ENCODE measurements at places on chromosomes 13 and 19. TPM values are rescaled to one million over a fixed set of nuclear protein-coding genes. Genes with fewer than 3 reads are reported as not detected.

- DNase-seq: no peak
Measured at GRCh38 chr19:43438291-43439031, 23.8 kb downstream of the TEX101 start.

- DNase-seq: no peak
Measured at GRCh38 chr19:45515807-45516401, 8.6 kb downstream of the VASP start.

DNA sequence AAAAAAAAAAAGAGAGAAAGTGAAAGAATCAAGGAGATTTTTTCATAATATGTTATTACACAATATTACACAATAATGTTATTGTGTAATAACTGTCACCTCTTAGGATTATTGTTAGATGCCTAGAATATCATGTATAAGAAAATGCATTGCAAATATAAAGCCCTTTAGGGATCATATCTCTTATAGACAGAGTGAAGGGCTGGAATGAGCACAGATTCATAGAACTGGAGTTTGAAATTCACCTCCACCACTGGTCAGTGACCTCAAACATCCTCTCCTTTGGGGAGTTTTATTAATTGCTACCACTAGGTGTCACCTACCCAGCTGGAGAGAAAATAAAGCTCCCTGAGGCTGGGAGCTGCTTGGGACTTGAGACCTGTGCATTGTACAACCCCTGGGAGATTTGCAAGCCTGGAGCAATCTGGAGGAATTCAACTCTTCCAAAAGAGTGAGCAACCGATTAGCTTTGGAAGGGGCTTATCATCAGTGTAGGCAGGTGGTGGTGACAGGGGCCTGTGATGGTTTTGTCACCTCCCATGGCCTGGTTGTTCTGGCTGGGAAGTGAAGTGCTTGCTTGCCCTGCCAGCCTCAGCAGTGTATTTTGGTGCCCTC is 30.3 kb upstream of the FRY start:
- no peak for DNase-seq

SERTM1 gene
- not detected for total RNA-seq

CAPN12 gene
- total RNA-seq: not detected

- no peak for DNase-seq
Measured at GRCh38 chr13:78592584-78592983, 10.8 kb downstream of the POU4F1 start.

DNA sequence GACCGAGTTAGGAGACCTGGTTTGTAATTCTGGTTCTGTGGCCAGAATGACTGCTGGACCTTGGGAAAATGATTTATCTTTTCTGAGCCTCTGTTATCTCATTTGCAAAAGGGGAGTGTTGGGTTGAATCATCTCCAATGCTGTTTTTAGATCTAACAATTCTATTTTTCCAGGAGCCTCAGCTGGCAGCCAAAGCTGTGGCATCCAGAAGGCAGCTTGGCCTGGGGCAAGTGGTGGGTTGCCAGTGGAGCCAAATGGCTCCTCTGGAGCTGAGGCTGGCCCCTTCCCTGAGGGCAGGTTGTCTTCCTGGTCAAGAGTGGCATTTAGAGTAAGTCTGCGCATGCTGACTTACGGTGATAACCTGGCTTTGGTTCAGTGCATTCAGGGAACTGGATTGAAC is 21.3 kb downstream of the B3GLCT start:
- no peak for DNase-seq

- DNase-seq: no peak
Measured at GRCh38 chr13:49183672-49184325, 36.3 kb upstream of the MLNR start.

GIPR gene
- total RNA-seq: not detected
